ENCODE measurements at places on chromosomes 7 and 10.
A peak's percentile ranks its signal among the peaks of the same experiment; 100 is the strongest.

DNA sequence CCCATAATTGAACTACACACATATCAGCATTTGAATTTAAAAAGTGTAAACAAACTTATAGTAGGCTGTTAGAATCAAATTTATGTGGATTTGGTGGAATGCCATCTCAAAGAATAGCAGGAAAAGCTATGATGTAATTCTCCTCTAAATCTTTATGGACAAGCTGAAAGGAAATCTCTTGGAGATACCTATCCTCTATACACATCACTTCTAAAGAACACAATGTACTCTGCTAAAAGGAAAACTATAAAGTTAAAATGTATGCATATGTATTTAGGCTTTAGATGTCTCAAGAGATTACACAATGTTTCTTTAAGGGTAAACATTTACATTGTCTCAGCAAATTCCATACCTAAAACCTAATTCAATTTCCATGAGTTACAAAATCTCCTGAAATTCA, 323.3 kb downstream of the CRPPA start:
- no peak for DNase-seq

- DNase-seq, result no peak
These were observed 336.0 kb downstream of the GLRX3 start for GRCh38 chr10:130472236-130472635.

DNA sequence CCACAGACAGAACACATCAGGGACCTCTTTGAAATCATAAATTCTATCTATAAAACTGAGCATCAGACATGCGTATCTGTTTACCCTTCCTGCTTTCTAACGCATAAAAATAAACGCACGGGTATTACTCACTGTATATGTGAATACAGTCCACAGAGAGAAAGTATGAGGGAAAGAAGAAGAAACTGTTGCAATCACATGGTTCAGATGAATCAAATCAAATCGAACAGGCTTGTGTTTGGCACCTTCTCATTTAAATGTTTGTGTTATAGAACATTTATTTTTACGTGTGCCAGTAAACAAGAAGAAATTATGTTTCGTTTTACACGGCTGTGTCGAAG, 322.0 kb downstream of the FRMD4A start:
- no peak for DNase-seq

GRCh38 chr7:51180092-51180491, 136.5 kb downstream of the COBL start:
- DNase-seq, result no peak

GRCh38 chr7:100826514-100827329, 601 bp downstream of the EPHB4 start:
- DNase-seq, result peak; percentile 38

DNA sequence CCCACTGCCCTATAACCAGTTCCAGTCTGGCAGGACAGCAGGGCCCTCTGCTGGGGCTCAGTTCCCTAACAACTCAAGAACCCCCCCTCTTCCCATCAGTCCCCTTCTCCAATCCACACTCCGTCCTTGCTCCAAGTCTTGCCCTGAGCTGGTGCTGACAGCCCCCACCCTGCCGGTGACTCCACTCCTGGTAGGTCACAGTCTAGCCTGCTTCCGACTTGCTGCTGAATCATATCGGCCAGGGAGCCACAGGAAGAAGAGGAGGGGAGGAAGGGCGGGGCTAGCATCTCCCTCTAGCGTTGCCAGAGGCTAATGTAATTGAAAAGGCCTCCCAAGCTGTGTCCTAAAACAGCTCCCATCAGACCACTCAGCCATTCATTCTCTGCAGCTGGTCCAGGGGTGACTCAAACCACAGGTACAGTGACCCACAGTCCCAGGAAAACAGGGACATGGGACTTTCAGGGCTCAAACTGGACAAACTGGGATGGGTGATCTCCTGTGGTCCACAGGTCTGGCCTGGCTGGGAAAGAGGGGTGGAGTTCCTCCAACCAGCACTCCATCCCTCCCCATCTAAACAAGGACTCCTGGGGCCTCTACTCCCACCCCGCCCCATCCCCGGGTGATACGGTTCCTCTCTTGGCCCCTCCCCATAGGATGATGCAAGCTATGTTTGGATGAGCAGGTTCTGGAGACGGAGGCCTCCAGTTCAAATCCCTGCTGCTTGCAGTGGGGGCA, 158.8 kb downstream of the SH3PXD2A start:
- DNase-seq, result peak; percentile 93

GRCh38 chr10:5293691-5294550, 70.8 kb upstream of the UCN3 start:
- peak; percentile 32 for DNase-seq

DNA sequence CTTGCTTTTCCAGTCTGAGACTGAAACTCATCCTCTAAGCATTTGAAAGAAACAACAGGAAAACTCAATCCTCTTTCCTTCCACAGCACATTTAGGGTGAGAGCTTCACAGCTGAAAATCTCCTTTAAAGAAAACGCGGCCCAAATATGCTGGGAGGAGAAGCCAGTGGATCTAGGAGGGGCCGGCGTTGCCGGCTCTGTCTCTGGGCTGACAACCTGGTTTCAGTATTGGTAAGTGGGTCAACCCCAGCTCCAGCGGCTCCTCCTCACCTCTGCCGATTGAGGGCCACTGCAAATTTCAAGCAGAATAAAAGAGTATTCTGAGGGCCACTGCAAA, 75.3 kb upstream of the CPXM2 start:
- DNase-seq, result no peak

DNA sequence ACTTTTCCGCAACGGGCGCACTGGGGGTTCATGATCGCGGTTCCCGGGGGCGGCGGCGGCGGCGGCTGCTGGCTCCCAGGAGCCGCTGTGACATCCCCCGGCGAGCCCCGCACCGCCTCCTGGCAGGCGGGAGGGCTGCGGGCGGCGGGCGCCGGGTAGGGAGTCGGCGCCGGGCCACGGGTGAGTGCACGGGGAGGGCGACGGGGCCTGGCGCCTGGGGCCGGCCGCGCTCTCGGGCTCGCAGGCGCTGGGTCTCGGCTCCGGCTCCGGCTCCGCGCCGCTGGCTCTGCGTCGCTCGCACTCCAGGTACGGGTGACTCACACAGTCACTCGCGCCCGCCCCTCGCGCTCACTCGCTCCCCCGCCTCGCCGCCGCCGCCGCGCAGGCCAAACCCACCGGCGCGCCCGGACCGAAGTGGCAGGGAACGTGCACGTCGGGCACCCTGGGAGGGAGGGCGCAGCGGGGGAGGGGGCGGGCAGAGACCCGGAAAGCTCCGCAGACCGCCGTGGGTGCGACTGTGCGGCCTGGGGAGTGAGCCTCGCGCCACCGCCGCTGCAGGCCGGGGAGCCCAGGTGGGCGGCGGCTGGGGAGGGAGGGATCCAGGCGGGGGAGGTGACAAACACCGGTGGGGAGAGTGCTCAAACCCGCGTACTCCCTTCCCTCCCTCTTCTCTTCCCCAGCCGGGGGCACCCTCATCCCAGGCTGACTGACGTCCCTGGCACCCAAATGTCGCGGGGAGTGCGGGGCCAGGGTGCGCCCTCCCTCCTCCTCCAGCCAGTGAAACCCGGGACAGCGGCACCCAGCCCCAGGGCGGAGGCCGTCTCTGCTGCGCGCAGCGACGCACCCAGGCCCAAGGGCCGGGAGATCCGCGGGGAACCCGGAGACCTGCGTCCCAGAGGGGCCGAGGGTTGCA, 276.9 kb upstream of the NEBL start:
- peak; percentile 83 for DNase-seq

DNA sequence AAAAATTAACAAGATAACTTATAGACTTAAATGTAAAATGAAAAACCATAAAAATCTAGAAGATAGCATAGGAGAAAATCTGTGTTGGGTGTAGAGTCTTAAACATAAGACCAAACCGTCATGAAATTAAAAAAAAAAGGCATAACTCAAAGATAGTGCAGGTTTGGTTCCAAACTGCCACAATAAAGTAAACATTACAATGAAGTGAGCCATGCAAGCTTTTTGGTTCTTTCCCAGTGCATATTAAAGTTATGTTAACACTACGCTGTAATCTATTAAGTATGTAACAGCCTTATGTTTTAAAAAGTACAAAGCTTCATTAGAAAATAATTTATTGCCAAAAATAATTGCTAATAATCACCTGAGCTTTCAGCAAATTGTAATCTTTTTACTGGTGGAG, 1366.5 kb upstream of the LRRTM3 start:
- DNase-seq, result no peak

- DNase-seq, result no peak
These were observed 82.0 kb upstream of the PDZD8 start for GRCh38 chr10:117457071-117457810.

DNA sequence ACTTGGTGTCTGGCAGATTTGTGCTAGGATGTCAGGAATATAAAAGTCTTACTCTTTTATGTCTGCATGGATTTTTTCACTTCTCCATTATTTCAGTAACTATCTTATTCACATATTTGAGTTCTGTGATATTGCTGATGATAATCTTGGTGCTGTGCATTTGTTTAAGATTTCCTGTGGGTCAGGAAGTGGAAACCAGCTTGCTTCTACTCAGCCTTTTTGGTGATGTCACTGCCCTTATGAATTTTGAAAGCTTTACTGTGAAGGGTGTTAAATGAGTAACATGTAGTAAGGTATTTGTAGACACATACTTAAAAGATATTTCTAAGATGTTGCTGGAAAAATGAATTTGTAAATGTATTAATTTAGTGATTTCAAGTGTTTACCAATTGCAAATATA, 69.5 kb upstream of the VOPP1 start:
- DNase-seq, result peak; percentile 57

GRCh38 chr10:129849452-129849750, 114.7 kb downstream of the EBF3 start:
- DNase-seq, result no peak

DNA sequence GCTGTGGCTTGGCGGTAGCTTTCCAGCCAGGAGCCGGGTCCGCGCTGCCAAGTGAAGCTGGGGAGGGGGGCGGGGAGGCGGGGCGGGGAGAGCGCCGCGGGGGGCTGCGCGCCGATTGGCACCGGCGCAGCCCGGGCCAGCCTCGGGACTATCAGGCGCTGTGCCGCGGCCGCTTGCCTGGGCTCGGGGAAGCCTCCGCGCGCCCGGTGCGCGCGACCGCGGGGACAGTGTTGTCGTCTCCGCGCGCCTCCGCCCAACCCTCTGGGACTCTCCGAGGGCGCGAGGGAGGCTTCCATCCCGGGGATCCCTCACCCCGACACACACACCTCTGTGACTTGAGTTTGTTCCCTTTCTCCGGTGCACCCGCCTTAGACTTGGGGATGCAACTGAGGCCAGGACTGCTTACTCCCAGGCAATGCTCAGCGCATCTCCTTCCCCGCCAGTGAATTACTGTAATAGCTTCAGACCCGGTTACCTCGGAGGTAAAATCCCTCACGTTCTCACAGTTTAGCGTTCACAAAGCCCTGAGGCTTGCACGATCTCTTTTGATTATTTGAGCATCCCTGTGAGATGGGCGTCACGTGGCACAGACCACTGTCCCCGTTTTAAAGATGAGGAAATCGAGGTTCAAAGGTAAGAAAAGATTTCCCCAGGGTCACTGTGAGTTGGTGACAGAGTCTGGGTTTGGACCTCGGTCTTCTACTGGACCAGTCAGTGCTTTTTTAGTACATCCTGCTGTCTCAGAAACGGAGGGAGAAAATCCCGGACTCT, at the start of gene NKX1-2:
Gene NKX1-2, minus strand, starts transcription at position 24 of the 771 bp plus-strand sequence. CDS start 92 bp downstream, outside the sequence.
- DNase-seq, result peak; percentile 37

- DNase-seq, result peak; percentile 34
These were observed 104.1 kb upstream of the SLC25A13 start for GRCh38 chr7:96426027-96426426.

GRCh38 chr7:2913760-2914387, 69.8 kb upstream of the GNA12 start:
- no peak for DNase-seq

DNA sequence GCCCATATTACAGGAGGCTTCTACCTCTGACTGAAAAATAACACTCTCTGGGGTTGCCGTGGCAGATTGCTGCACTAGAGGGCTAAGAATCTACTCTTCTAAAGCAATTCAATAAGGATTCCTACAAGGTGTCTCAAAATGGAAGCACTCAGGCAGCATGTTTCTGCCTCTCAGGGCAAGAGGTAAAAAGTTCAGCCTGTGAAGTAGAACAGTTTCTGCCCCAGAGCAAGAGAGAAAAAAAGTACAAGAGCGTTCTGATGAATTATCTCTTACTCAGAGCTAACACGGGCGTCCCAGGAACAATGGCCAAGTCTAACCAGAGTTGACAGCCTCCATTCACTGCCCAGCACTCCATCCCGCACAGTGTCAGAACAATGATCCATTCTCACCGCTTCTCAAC, 71.3 kb upstream of the TES start:
- peak; percentile 90 for DNase-seq

DNA sequence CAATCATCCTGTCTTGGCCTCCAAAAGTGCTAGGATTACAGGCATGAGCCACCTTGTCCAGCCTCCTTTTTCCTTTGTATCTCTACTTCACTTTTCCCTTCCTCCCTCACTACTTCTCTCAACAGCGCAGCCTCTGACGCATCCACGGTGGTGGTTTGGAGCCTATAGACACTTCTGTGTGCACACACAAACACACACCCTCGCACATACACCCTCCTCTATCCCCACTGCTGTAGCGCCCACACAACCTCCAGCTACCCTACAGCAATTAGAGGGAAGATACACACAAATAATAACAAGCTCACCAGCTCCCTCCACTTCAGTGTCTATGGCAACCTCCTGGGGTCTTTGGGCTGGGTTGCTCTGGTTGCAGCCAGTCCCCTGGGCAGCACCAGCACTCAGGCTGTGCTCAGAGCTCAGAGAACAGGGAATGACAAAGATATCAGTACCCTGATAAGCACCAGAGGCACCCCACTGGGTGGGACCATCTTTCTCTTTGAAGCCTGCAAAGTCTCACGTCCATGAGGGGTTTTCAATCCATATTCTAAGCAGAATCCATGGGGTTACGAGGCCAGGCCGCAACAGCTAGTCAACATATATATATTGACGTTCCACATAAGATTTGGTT, 3.3 kb upstream of the CAMK2G start:
- DNase-seq, result no peak

- DNase-seq, result no peak
These were observed 212.8 kb downstream of the MAD1L1 start for GRCh38 chr7:2019711-2020511.

- DNase-seq, result no peak
These were observed 20.7 kb upstream of the GRID1 start for GRCh38 chr10:86387178-86387794.

DNA sequence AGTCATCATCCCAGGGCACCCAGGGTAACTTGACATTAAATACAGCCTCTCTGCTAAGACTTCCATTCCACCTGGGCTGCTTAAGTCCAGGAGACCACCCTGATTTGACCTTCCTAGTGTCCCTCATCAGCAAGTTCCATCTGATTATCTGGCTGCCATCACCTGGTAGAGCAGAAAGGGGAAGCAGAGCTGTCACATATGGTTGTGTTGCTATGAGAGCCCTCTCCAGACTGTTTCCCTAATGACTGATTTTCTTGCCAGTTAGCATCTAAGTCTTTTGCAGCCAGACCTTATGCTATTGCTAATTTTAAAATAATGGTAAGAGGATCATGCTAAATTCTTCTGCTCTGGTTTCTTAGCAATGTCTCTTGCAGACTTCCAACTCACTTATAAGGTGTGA, 38.7 kb downstream of the KCNH2 start:
- DNase-seq, result no peak
